ENCODE measurements at places on chromosomes 12 and 14.

DNA sequence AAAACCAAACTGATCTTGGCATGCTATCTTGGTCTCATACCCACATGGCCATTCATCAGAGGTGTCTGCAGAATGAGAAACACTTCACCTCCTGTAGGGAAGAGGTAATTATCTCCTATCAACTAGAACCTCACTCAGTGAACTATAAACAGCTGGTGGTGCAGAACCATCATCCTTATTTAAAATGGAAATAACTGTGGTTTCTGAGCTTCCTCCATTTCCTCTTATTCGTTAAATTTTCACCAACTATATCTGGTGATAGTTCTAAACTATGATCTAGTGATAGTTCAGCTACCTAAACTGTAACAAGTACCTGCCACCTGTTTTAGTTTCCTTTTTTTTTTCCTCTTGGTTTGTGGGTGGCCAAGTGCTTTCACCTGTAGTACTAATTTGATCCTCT lies 218.5 kb downstream of the FUT8 start:
- DNase-seq = no peak

- DNase-seq = no peak
These were observed 1.9 kb downstream of the SGPP1 start for GRCh38 chr14:63725786-63726460.

- DNase-seq = no peak
These were observed 23.2 kb upstream of the PTGDR start for GRCh38 chr14:52244328-52244727.

DNA sequence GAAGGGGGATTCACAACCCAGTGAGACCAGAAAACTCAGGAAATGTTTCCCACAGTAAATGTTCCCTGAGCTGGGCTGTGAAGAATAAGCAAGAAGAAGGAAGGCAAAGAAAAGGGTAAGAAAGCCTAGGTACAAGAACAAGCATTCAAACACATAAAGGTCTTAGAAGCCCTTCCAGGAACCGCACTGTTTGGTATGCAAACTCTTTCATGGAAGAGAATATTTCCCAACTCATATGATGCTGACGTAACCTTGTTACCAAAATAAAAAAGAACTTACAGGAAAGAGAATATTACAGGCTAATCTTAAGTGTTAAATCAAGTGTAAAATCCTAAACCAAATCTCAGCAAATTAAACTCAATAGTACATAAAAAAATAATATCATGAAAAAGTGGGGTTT lies 23.6 kb downstream of the MED6 start:
- DNase-seq = no peak

- DNase-seq = no peak
These were observed 26.8 kb downstream of the RFLNA start for GRCh38 chr12:124321556-124322270.

DNA sequence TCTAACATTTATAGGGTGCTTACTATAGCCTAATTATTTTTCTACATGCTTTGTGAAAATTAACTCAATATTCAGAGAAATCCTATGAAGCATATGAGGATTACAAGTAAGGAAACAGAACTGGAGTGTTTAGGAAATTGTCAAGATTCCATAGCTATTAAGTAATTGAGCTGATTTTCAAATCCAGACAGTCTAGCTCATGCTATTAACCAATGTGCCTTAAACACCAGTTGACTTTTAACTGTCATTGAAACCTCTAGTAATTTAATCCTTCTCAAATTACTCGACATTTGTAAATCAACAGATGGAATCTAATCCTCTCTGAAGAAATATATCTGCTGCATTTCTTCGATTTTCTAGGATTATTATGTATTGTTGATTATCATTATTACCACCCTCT lies 488.9 kb downstream of the MDGA2 start:
- no peak for DNase-seq

- no peak for DNase-seq
These were observed 26.4 kb upstream of the MED13L start for GRCh38 chr12:116303929-116304328.

DNA sequence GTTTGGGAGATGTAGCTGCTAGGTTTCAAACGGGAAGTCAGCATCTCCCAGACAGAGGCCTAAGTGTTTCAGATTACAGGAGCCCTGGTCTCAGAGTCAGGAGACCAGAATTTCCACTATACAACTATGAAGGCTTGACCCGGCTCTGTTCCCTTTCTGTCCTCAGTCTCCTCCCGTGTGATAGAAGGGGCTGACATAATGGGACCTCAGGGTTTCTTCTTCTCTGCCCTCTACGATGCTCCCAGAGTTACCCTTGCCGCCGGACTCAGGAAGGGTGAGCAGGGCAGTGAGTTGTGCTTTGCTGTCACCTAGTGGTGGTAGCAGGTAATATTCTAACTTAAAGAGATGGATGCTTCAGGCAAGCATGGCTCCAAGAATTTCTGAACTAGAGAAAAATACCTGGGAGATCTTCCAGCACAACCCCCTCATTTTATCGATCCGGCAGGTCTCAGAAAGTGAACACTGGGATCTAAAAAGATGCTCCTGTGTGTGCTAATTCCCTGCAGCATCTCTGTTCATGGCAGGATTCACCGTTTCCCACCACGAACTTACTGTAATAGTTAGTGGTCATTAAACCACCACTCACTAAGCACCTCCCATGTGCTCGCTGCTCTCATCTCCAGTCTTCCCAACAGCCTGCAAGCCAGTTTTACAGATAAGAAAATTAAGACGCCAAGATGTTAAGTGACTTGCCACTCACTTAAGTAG lies 84.4 kb downstream of the VWF start:
- DNase-seq = peak; percentile 6

DNA sequence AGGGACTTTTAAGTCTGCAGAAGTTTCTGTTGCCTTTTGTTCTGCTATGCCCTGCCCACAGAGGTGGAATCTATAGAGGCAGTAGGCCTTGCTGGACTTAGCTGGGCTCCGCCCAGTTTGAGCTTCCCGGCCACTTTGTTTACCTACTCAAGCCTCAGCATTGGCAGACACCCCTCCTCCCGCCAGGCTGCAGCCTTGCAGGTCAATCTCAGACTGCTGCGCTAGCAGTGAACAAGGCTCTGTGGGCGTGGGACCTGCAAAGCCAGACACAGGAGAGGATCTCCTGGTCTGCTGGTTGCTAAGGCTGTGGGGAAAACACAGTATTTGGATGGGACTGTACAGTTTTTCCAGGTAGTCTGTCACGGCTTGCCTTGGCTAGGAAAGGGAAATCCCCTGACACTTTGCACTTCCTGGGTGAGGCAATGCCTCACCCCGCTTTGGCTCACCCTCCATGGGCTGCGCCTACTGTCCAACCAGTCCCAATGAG lies 43.7 kb downstream of the CCDC59 start:
- no peak for DNase-seq

DNA sequence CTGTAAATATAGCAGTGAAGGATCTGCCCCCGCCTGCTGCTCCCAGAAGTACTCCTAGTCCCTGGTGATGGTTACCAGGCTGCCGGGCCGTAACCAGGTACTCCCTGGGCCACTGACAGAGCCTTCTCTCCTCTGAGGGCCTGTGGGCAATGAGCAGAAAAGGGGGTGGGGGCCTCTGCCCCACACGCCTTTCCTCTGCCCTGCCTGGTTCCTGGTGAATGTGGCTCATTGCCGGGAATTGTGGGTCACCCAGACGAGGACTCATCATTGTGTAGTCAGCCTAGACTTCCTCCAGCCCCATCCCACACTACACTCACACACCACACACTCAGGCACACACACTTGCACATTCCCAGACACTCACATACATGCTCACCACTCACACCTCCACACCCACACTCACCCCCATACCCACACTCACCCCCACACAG lies 35.7 kb upstream of the ACTN1 start:
- DNase-seq = no peak

DNA sequence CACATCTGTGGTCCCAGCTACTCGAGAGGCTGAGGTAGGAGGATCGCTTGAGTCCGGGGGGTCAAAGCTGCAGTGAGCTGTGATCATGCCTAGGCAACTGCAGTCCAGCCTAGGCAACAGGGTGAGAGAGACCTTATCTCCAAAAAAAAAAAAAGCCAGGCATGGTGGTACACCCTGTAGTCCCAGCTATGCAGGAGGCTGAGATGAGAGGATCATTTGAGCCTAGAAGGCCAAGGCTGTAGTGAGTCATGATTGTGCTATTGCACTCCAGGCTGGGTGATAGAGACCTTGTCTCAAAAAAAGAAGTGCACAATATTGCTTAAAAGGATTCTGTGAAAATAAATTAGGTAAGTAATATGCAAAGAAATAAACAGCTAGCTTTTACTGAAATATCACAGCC lies 17.0 kb downstream of the NAA25 start:
- DNase-seq = no peak

- DNase-seq = no peak
These were observed 96.8 kb upstream of the DACT1 start for GRCh38 chr14:58540749-58541632.

DNA sequence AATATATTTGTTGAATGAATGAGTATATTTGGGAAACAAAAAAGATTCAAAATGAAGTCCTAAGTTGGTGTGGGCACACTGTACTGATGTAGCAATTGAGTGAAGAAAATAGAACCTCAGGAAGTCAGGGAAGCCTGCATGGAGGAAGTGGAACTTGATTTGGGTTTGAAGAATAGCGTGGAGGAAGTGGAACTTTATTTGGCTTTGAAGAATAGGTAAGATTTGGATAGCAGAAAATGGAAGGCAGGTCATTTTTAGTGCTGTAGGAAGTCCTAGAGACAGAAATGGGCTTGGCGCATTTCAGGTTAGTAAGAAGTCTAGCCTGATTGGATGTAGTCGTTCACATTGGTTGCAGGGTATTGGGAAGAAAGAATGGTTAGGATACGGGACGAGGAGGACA lies 5.4 kb downstream of the C12orf75 start:
- no peak for DNase-seq

DNA sequence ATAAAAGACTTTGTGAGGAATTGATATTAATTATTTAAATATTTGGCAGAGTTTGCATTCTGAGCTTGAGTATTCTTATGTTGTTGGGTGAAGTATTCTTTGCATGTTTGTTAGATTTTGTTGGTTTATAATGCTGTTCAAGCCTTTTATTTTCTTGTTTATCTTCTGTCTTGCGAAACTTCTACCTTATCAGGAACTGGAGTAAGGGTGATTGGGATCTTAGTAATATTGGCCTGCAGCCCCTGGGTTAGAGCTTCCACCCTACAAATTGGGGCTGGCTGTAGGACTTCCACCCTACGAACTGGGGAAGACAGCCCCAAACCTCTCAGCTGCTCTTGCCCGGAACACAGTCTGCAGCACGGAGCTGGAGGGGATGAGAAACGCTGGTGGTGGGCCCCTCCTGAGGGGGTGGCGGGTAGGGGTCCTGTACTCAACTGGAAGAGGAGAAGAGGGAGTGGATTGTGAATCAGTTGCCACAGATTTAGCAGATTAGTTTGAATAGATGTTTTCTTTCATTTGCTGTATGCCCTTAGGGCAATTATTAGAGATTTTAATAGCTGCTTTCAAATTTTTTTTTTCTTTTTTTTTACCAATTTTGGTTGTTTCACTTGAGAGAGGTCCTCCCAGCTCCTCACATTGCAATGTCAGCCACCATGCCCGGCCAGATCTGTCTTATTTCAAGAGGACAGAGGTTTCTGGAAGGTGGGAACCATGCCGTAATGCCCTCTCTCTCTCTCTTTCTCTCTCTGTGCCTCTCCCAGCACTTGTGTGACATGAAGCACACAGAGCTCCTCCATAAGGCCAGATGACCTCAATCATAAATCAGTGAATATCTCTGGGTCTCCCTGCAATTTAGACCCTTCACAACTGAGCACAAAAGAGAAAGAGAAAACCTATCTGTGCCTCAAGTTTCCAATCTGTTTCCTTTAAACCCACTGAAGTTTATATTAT lies 123.4 kb downstream of the DICER1 start:
- peak; percentile 38 for DNase-seq

DNA sequence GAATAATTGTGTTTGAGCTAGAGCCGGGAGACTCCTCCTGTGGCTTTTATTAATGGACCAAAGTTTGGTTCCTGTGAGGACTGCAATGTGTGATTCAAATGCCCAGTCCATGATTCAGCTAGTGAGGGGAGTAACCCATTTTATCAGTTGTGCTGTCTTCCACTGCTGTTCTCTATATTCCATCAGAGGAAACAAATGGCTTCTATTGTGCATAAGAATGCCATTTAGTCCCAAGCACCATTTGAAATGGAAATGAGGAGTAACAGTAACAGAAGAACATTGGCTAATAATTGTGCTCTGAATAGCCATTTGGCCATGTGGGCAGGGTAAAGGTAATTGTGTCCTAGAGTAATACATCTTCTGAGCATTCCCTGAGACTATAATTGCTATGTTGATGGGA lies 642.7 kb downstream of the DIO2 start:
- no peak for DNase-seq

DNA sequence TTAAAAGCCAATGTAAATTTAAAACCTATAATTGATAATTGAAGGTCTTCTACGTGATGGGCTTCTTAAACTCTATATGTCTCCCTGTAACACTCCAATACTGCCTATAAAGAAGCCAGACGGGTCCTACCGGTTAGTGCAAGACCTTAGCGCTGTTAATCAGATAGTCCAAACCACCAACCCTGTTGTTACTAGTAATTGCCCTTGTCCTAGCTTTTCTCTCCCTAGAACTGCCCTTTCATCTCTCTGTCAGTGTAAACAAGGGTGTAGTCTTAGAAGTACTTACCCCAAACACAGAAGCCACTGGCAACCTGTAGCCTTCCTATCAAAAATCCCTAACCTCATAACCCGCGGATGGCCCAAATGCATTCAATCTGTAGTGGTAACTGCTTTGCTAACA lies 243.0 kb upstream of the DIO3 start:
- DNase-seq = no peak

DNA sequence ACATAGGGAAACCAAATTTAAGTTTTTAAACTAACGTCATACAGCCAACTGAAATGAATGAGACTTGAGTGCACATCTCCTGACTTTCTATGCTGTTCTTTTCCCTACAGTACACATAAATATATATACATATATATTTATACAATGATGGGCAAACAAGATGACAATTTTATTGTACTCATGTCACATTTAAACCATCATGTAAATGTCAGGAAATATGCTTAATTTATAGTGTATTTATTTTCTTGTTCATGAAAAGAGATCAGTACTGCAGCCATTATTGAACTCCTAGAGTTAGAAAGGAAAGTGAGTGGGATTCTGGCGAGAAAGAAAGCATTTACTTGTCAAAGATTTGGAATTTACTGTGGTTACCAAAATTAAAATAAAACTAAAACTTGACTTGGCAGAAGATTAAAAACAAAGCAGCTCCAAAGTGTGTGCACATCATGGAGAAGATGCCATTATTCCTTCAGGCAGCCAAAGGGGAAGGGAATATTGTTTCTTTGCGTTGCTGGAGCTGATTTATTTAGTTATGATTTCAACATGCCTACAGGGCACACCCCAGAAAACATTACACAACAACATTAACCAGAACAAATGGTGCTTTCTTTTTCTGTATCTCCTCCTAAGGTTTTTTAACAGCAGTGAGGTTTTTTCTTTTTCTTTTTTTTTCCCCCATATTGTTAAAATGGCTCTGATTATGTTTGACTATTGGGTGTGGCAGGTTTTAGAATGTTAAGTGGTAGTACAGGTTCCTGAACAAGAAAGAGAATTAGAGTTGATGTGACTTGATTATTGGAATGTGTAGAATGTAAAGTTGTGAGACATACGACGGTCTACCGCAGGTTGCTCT lies 144.6 kb downstream of the RAD51B start:
- DNase-seq = no peak

GRCh38 chr14:101705733-101706508 lies 55.6 kb upstream of the PPP2R5C start:
- no peak for DNase-seq

- DNase-seq = peak; percentile 44
These were observed 63.2 kb downstream of the PTCSC3 start for GRCh38 chr14:36113341-36113740.

- no peak for DNase-seq
These were observed 131.2 kb downstream of the PAWR start for GRCh38 chr12:79559591-79559990.
